ENCODE measurements at places on chromosomes 1 and 21. TPM values are rescaled to one million over a fixed set of nuclear protein-coding genes. Genes with fewer than 3 reads are reported as not detected.

DNA sequence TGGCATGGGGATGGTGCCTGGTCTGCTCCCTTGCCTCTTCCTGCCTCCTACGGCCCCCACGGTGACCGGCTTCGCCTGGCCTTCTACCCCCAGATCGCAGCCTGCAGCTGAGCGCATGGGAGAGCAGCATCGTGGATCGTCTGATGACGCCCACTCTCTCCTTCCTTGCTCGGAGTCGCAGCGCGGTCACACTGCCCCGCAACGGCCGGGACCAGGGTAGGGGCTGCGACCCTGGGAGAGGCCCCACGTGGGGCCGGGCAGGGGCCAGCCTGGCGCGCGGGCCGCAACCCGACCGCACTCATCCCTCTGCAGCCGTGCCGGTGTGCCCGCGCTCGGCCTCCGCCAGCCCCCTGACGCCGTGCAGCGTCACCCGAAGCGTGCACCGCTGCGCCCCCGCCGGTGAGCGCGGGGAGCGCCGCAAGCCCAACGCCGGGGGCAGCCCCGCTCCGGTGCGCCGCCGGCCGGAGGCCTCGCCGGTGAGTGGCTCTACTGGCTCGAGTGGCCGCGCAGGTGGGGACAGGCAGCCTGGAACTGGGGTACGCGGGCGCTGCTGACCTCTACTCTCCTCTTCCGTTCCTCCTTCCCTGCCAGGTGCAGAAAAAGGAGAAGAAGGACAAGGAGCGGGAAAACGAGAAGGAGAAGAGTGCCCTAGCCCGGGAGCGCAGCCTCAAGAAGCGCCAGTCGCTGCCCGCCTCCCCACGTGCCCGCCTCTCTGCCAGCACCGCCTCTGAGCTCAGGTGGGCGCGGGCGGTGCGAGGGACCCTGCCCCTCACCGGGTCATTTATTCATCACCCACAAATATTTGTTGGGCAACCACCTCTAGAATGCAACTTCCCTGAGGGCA, 20.4 kb downstream of the MAP7D1 start:
- H3K27ac ChIP-seq = no peak overlapping the region
- H3K4me1 ChIP-seq = no peaks in the 10 kb centered on the region
- DNase-seq = no peak
- no peaks in the 10 kb centered on the region for H3K27me3 ChIP-seq
- H3K36me3 ChIP-seq = peaks cover 51% of the 10 kb centered on the region
- no peak overlapping the region for H3K4me3 ChIP-seq

IGSF9 gene
- total RNA-seq = not detected

GRCh38 chr1:1678581-1679380, 13.8 kb downstream of the SLC35E2B start:
- DNase-seq = peak; percentile 74
- H3K4me3 ChIP-seq = peak overlapping the region; percentile 76
- H3K4me1 ChIP-seq = peaks cover 27% of the 10 kb centered on the region
- peak overlapping the region; percentile 94 for H3K27ac ChIP-seq
- no peaks in the 10 kb centered on the region for H3K27me3 ChIP-seq

GBP6 gene
- total RNA-seq = 0.19 TPM

RNF11 gene
- total RNA-seq = 26.4 TPM

DNA sequence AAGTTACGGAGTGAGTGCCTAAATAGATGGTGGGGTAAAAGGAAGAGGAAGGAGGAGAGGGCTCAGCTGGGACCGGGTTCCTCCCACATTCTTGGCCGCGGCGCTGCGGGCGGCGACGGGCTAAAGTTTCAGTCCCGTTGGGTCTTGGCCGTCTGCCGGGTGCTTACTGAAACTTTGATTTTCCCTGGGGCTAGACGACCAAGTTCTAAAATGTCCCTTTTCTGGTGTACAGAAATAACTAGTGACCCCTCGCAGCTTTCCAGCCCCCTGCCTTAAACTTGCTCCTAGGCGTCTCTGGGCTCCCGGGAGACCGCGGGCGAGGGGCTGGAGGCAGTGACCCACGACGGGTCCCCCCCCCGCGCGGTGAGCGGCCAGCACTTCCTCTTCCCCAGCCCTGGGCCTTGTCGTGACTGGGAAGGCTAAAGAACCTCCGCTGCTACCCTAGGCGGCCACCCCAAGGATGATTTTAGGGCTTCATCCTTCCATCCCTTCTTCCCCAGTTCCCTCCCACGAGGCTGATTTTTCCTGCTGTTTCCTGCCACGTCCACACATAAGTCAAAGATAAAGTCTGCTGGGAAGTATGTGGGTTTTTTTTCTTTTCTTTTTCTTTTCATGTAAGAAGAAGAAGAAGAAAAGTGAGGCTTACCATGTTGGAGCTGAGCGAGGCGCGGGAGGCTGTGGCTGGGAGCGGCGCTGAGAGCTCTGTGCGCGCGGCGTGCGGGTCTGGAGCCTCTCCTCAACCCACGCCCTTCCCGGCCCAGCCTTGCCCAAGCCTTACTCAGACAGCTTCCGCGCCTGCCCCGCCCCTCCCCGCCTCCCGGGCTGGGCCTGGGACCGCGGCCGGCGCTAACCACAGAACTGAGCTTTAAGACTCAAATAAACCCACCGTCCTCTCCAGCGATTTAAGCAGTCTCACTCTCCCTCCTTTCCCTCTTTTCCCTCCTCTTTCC, at the start of gene S100A11:
TSS of gene S100A11 (minus strand) at position 738 of the 950 bp plus-strand sequence. CDS start at position 649, 89 bp downstream.
- peak; percentile 82 for DNase-seq
- H3K4me3 ChIP-seq = peak within 1 kb of the TSS; percentile 96
- H3K4me1 ChIP-seq = peaks cover 34% of the 10 kb centered on the region
- peak within 1 kb of the TSS; percentile 94 for H3K27ac ChIP-seq

DNA sequence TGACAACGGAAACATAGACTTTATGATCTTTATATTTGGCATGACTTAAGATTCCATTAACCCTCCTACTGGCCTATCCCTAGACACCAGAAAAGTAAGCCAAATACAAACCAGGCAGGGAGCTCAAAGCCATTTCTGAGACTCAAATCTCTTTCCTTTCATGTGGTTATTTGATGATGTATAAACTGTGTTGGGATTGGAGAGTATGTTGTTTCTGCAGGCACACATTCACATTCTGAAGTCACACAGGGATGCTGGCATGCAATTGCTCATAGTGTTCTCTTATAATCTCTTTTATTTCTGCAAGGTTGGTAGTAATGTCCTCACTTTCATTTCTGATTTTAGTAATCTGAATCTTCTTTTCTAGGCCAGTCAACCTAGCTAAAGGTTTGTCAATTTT, 5.8 kb downstream of the ZMYND12 start:
- H3K36me3 ChIP-seq = no peaks in the 10 kb centered on the region
- no peaks in the 10 kb centered on the region for H3K27me3 ChIP-seq
- no peak for DNase-seq
- no peak overlapping the region for H3K27ac ChIP-seq
- peaks cover 10% of the 10 kb centered on the region for H3K4me1 ChIP-seq

OXCT2 gene
- 1.0 TPM for total RNA-seq

GRCh38 chr1:56439610-56440264, 139.6 kb downstream of the PLPP3 start:
- H3K27me3 ChIP-seq = no peaks in the 10 kb centered on the region
- H3K27ac ChIP-seq = no peak overlapping the region
- H3K36me3 ChIP-seq = no peaks in the 10 kb centered on the region
- H3K4me3 ChIP-seq = no peak overlapping the region

DNA sequence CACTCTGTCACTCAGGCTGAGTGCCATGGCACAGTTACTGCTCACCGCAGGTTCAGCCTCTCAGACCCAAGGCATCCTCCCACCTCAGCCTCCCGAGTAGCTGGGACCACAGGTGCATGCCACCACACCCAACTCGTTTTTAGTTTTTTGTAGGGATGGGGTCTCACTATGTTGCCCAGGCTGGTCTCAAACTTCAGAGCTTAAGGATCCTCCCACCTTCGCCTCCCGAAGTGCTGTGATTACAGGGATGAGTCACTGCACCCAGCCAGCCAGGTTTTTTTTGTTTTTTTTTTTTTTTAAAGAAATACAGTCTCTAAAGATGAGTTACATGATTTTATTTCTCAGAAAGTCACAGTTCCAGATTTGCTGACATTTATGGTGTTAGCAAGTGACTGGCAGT, 29.0 kb downstream of the BACE2 start:
- no peak overlapping the region for H3K27ac ChIP-seq
- peaks cover 5% of the 10 kb centered on the region for H3K4me1 ChIP-seq
- no peaks in the 10 kb centered on the region for H3K36me3 ChIP-seq
- no peak for DNase-seq

CHI3L1 gene
- total RNA-seq = not detected

DNA sequence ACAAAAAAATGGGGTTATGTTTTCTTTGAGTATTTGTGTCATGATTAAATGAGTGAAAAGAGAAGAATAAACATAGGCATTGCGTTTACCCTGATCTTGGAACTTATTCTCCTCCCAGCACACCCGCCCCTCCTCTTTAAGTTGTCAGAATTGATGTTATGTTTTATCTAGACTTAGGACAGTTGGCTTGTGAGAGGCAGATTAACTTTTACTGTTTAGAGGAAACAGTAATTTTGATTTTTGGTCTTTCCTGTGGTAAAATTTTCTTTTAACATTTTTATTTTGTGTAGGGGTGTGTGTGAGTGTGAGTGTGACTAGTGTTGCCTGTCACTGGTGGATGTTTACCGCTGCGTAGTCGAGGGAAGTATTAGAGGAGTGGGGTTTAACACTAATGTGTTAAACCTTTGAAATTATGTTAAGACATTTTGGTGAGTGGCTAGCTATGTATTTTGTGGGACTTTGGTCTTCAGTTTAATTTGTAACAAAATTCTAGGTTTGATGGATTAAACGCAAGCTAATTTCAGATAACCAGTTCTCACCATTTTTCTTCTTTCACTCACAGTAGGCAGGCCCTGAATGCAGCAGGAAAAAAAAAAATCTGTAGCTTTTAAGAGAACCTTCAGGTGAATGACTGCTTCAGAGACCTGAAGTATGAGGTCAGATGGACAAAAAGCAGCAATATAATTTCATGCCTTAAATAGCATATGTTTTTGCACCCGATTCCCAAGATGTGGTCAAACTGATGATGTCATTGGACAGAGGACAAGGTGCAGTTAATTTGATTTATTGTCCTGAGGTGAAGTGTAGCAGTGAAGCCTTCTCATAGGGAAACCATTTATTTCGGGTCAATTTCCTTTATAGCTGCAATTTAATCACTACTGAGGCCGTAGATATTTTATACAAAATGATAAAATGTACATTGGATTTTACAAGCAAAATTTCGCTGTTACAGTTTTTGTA, 2.7 kb downstream of the POU2F1 start:
- H3K27ac ChIP-seq = peak overlapping the region; percentile 97
- H3K36me3 ChIP-seq = peaks cover 5% of the 10 kb centered on the region
- peaks cover 43% of the 10 kb centered on the region for H3K4me1 ChIP-seq
- no peaks in the 10 kb centered on the region for H3K27me3 ChIP-seq
- DNase-seq = no peak
- H3K4me3 ChIP-seq = peak overlapping the region; percentile 86

DNA sequence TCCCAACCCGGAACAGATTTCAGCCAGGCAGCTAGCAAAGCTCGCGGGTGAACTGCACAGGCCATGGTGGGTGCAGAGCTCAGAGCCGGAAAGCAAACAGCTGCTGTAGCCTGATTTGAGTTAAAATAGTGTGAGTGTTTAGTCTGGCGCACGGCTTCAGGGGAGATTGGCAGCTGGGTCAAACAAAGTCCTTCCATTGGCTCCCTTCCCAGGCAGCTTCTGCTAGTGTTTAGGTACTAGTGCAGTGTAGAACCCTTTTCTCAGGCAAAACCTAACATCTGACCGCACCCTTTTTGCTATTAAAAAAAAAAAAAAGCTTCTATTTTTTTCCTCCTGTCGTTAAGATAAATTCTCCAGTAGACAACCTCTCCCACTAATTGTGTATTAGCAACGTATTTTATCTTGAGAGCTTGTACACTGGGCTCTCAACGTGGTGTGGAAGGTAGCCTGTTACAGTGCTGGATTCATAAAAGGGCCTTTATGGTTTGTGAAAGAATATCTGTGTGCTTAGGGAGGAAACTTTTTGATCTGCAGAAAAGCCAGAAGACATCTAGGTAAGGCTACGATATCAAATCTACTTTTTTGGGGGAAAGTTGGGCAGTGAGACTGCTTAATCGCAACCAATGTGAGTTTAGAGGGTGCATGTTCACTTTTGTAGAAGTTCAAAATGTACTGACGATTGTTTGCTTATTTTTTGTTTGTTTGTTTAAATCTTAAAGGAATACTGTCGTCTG, 689.6 kb downstream of the USP25 start:
- DNase-seq = no peak
- H3K27me3 ChIP-seq = no peaks in the 10 kb centered on the region
- no peaks in the 10 kb centered on the region for H3K4me1 ChIP-seq
- H3K36me3 ChIP-seq = no peaks in the 10 kb centered on the region
- H3K27ac ChIP-seq = no peak overlapping the region

DNA sequence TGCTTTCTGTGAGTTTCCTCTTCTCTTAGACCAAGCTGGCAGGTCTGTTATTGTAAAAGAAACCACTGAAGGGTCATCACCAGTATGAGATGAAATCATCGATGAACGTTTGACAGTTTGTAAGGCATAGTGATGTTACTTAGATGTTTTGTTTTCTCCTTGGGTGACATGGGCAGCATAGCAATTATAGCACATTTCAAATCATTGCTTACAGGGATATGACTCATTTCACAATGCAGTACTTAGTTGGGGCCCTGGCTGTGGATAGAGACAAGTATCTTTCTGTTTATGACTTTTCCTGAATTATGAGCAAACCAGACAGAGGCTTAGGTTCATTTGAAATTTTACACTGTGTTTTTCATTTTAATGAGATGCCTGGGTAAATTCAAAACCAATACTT, 313.0 kb downstream of the RWDD3 start:
- H3K36me3 ChIP-seq = no peaks in the 10 kb centered on the region
- no peaks in the 10 kb centered on the region for H3K4me1 ChIP-seq
- H3K4me3 ChIP-seq = no peak overlapping the region
- no peak overlapping the region for H3K27ac ChIP-seq
- H3K27me3 ChIP-seq = no peaks in the 10 kb centered on the region
- no peak for DNase-seq

- no peak overlapping the region for H3K27ac ChIP-seq
- no peaks in the 10 kb centered on the region for H3K36me3 ChIP-seq
- no peak for DNase-seq
- H3K4me3 ChIP-seq = no peak overlapping the region
- peaks cover 7% of the 10 kb centered on the region for H3K27me3 ChIP-seq
- no peaks in the 10 kb centered on the region for H3K4me1 ChIP-seq
These were observed 38.5 kb downstream of the ZBTB18 start for GRCh38 chr1:244089561-244089960.

AMPD1 gene
- not detected for total RNA-seq

DNA sequence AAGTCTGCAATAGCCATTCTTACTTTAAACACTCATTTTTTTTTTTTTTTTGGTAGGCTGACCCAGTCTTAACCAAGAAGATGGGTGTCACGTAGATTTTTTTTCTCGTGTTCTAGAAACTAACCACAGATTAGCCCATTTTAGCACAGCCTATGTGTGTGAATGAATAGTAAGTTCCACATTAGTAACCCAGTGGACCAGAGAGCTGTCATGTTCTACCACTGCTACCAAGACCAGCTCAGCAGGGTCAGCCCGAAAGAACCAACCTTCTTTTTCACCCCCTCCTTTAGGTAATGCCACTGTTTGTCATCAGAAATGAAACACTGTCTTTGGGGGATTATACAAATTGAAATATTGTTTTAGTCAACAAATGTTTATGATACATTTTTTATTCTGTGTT, 221.1 kb upstream of the PLXNA2 start:
- H3K4me1 ChIP-seq = no peaks in the 10 kb centered on the region
- H3K27me3 ChIP-seq = no peaks in the 10 kb centered on the region
- no peak overlapping the region for H3K4me3 ChIP-seq
- H3K27ac ChIP-seq = no peak overlapping the region
- DNase-seq = no peak

WDR77 gene
- total RNA-seq = 37.5 TPM

GRCh38 chr1:12769976-12770505, 3.5 kb upstream of the PRAMEF12 start:
- no peak overlapping the region for H3K27ac ChIP-seq
- no peak for DNase-seq
- no peak overlapping the region for H3K4me3 ChIP-seq
- no peaks in the 10 kb centered on the region for H3K36me3 ChIP-seq
- no peaks in the 10 kb centered on the region for H3K4me1 ChIP-seq

FAM163A gene
- total RNA-seq = not detected

LRRN2 gene
- not detected for total RNA-seq

AVPR1B gene
- not detected for total RNA-seq
